Activated CD4-positive, alpha-beta memory T cell treated with anti-CD3 and anti-CD28 coated beads for 36 hours (primary cell): ENCODE measurements at places on chromosomes 5 and 9. TPM values are rescaled to one million over a fixed set of nuclear protein-coding genes. Genes with fewer than 3 reads are reported as not detected.

Gene SLC25A2
- 0.31 TPM for total RNA-seq

Gene NUTM2F
- not detected for total RNA-seq

Gene INSL4
- total RNA-seq = not detected

DNA sequence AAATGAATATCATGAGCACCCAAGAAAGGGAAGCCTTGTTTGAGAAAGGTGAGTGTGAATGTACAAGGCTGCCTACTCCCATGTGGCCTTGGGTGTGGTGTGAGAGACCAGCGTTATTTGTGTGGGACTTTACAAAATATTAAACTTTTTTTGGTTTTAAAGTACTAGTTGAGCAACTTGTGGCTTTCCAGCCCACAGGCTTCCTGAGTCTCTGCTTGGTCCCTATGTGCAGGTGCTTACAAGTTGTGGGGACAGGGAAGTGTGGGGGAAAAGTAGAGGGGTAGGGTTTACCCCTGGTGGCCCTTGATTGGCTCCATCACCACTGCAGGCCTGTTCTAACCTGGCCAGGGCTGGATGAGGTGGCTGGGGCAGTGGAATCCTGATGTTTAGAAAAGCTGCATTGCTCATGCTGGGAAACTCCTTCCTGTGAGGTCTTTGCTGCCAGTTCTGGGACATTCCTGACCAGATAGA lies 19.7 kb downstream of the PTTG1 start:
- no peaks in the 10 kb centered on the region for H3K27me3 ChIP-seq
- no peak overlapping the region for H3K4me3 ChIP-seq
- no peaks in the 10 kb centered on the region for H3K36me3 ChIP-seq
- peaks cover 37% of the 10 kb centered on the region for H3K4me1 ChIP-seq
- DNase-seq = no peak

Gene C1QTNF3
- 2.6 TPM for total RNA-seq

Gene PDLIM7
- 50.2 TPM for total RNA-seq

DNA sequence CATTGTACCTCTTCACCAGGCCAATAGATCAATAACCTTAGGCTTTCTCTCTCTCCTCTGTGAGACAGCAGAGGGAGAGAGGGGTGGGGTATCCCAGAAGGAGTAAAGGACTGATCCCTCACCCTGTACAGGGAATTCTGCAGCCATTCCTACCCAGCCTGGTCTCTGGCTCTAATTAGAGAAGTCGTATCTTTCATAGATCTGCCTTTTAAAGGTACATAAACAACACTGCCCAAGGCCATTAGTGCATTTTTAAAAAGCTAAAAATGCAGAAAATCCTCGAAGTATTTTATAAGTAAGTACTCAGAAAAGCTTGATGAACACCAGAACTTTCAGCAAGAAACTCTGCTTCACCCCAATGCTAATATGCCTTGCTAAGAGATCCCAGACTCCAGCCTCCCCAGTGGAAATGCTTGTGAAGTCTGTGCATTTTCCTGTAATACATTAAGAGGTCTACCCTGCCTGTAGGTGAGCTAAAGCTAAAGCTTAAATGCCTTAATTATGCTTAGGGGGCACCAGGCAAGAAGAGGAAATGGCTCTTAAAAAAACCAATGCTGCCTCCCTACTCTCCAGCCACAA lies 200.0 kb upstream of the ANKRD55 start:
- H3K27ac ChIP-seq = no peak overlapping the region
- H3K4me1 ChIP-seq = peaks cover 10% of the 10 kb centered on the region
- H3K36me3 ChIP-seq = no peaks in the 10 kb centered on the region
- no peaks in the 10 kb centered on the region for H3K27me3 ChIP-seq

DNA sequence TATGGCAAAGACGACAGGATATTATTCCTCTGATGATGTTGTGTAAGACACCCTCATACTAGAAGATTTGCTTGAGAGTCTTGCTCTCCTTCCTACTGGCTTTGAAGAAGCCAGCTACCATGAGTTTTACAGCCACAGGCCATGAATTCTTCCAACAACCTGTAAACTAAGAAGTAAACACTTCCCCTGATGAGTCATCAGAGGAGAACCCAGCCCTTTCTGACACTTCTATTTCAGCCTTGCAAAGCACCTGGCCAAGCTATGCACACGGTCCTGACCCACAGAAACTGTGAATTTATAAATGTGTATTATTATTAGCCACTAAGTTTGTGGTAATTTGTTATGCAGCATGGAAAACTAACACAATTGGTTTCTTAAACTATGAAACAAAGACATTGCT lies 288.8 kb upstream of the ADAMTSL1 start:
- no peak overlapping the region for H3K27ac ChIP-seq
- no peak for DNase-seq
- H3K4me3 ChIP-seq = no peak overlapping the region
- H3K4me1 ChIP-seq = no peaks in the 10 kb centered on the region

Gene TRIM32
- total RNA-seq = 14.3 TPM

- no peak for DNase-seq
- H3K4me1 ChIP-seq = no peaks in the 10 kb centered on the region
- no peaks in the 10 kb centered on the region for H3K27me3 ChIP-seq
- H3K4me3 ChIP-seq = no peak overlapping the region
Observed at GRCh38 chr9:27472195-27472594, 51.9 kb upstream of the IFNK start.

Gene FBXL17
- 5.5 TPM for total RNA-seq

Gene NR2F1
- not detected for total RNA-seq

GRCh38 chr5:10684303-10685086 lies 76.5 kb downstream of the DAP start:
- peaks cover 21% of the 10 kb centered on the region for H3K4me1 ChIP-seq
- H3K4me3 ChIP-seq = peak overlapping the region; percentile 18
- no peak for DNase-seq
- peaks cover 39% of the 10 kb centered on the region for H3K36me3 ChIP-seq
- H3K27me3 ChIP-seq = no peaks in the 10 kb centered on the region
- H3K27ac ChIP-seq = peak overlapping the region; percentile 72

- no peaks in the 10 kb centered on the region for H3K4me1 ChIP-seq
- H3K27me3 ChIP-seq = peaks cover 3% of the 10 kb centered on the region
- H3K36me3 ChIP-seq = no peaks in the 10 kb centered on the region
- no peak overlapping the region for H3K27ac ChIP-seq
Observed at GRCh38 chr9:86082870-86083269, 16.5 kb downstream of the GOLM1 start.

- no peak overlapping the region for H3K4me3 ChIP-seq
- no peaks in the 10 kb centered on the region for H3K27me3 ChIP-seq
- H3K27ac ChIP-seq = no peak overlapping the region
- DNase-seq = no peak
Observed at GRCh38 chr5:133063965-133064364, 12.2 kb downstream of the HSPA4 start.

Gene IL33
- total RNA-seq = not detected

GRCh38 chr5:94646758-94647157 lies 28.3 kb downstream of the SLF1 start:
- H3K36me3 ChIP-seq = peaks cover 19% of the 10 kb centered on the region
- peaks cover under 1% of the 10 kb centered on the region for H3K4me1 ChIP-seq
- H3K27ac ChIP-seq = no peak overlapping the region
- no peak overlapping the region for H3K4me3 ChIP-seq
- no peaks in the 10 kb centered on the region for H3K27me3 ChIP-seq

Gene VCAN
- 0.02 TPM for total RNA-seq

DNA sequence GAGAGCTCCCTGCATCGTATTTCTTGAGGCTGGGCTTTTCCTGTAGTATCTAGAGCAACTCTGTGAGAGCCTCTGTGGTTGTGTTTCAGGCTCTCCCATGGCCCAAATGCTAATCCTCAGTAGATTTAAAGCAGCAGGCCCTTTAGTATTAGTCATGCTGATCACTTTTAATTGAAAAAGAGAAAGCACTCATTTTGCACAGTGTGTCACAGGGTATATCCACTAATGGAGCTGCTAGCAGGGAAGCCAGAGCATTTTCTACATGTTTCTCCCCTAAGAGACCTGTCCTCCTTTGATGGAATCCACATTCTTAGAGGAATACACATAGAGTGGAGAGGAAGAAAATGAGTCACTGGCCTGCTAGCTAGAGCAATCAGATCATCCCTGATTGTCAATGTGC lies 348.5 kb downstream of the TMEM232 start:
- no peaks in the 10 kb centered on the region for H3K36me3 ChIP-seq
- no peak for DNase-seq
- H3K4me1 ChIP-seq = no peaks in the 10 kb centered on the region
- H3K27me3 ChIP-seq = no peaks in the 10 kb centered on the region
- no peak overlapping the region for H3K27ac ChIP-seq

Gene CDC14B
- total RNA-seq = 2.3 TPM

GRCh38 chr5:171295801-171296200 lies 13.2 kb upstream of the TLX3 start:
- H3K4me3 ChIP-seq = no peak overlapping the region
- no peaks in the 10 kb centered on the region for H3K4me1 ChIP-seq
- no peak for DNase-seq
- H3K27me3 ChIP-seq = peaks cover 5% of the 10 kb centered on the region

DNA sequence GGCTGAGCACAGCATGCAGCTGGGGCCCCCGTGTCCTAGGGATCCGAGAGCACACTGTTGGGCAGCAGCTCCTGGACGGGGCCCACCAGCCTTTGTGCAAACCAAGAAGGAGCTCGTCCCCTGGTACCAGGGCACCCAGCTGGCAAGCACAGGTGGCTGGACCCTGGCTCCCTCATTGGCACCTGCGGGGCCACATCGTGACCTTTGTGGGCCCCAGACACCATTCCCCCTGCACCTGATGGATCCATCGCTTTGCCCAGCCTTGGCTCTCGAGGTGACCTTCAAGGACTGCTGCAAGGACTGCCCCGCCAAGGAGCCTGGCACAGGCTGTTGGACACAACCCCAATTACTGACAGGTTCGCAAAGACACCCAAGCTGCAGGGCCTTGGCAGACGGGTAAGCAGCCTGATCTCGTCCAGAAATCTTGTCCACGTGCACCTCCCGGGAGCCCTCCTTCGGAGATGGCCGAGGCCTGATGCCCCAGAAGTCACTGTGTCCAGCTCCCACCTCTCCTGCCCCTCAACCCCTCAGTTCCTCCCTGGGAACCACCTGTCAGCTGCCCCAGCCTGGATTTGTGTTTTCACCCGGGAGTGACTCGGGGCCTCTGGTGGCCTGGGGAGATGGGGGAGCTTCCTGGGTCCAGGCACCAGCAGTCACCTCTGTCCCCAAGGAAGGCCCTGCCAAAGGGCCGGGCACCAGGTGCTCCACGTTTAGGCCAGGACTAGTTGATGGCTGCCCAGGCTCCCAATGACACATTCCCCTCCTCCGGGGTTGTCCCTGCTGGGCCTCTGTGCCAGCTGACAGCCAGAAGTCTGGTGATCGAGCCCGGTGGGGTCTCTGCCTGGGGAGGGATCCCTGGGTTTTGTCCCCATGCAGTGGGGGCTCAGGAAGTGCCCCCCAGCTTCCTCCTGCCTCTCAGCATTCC lies 137.1 kb upstream of the PPP1R26 start:
- DNase-seq = no peak
- H3K36me3 ChIP-seq = no peaks in the 10 kb centered on the region
- no peak overlapping the region for H3K4me3 ChIP-seq
- no peak overlapping the region for H3K27ac ChIP-seq
- H3K27me3 ChIP-seq = peaks cover 18% of the 10 kb centered on the region

- DNase-seq = no peak
- no peak overlapping the region for H3K4me3 ChIP-seq
- H3K27ac ChIP-seq = no peak overlapping the region
- no peaks in the 10 kb centered on the region for H3K36me3 ChIP-seq
- H3K27me3 ChIP-seq = no peaks in the 10 kb centered on the region
Observed at GRCh38 chr5:119860463-119860862, 231.1 kb downstream of the FAM170A start.

GRCh38 chr5:88092358-88092757 lies 176.3 kb downstream of the TMEM161B start:
- DNase-seq = no peak
- H3K4me1 ChIP-seq = no peaks in the 10 kb centered on the region
- H3K36me3 ChIP-seq = no peaks in the 10 kb centered on the region
- H3K27ac ChIP-seq = no peak overlapping the region
- H3K4me3 ChIP-seq = no peak overlapping the region
- peaks cover 2% of the 10 kb centered on the region for H3K27me3 ChIP-seq

Gene PCDHGB4
- total RNA-seq = not detected

DNA sequence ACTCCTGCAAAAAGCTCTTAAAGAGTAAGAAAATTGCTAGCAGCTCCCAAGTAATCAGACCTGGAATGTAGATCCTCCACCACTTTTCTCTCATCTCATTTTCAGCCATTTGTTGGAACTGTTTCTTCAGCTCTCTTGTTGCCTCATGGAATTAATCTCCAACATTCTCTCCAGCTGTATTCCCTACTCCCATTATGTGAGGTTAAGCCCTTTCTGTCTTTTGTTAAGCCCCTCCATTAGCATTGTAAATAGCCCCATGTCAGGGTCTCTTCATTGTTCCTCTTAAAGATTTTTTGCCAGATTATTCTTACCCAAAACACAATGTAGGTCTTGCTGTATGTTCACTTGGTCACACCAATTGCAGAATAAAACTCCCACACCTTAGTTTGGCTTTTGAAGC lies 119.8 kb downstream of the PLPPR1 start:
- DNase-seq = no peak
- no peaks in the 10 kb centered on the region for H3K36me3 ChIP-seq
- no peak overlapping the region for H3K4me3 ChIP-seq
